Activated CD8-positive, alpha-beta memory T cell treated with anti-CD3 and anti-CD28 coated beads for 4 hours (primary cell): ENCODE measurements at places on chromosomes 2 and 18.
A peak's percentile ranks its signal among the peaks of the same experiment; 100 is the strongest.

- DNase-seq, result no peak
Observed at GRCh38 chr2:163719331-163719730, 16.5 kb downstream of the FIGN start.

DNA sequence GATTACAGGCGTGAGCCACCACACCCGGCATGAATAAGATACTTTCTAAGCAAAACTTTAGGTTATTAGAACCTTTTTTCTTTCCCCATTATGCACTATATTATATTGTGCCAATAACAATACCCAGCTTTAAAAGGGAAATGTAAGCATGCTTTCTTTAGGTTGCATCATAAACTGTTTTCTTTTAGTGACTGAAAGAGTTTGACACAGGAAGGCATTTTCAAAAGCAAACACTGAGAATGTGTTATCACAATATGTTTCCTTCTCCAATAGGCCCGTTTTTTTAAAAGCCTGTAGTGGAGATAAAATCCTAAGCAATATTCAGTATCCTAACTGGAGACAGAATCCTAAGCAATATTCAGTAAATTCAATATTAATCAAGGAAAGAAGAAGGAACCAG lies 16.7 kb upstream of the EPB41L5 start:
- no peak for DNase-seq

DNA sequence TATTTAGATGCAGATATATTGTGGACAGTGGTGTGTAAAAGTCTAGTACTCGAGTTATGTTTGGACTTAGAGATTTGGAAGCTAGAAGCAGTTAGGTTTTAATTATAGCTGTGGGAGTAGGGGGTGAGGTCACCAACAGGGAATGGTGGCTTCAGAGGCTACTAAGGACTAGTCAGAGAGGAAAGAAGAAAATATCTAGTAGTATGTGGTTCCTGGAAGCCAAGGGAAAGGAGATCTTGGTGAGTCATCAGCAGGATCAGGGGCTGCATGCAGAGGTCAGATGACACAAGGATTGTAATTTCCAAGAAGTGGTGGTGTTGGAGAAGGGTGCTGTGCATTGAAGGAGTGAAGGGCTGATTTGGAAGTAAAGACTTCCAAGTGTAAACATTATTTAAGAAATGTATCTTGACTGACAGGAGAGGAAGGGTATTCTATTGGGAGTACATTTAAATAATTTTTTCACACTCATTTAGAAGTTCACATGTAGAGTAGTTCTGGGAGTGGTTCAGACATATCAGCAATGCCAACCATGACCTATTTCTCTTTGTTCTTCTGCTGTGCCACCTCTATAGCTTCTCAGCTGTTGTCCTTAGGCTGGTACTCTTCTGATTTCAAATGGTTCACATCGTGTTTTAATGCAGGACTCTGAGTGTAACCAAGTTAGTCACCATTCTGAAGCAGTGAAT lies 59.1 kb downstream of the ACSL3 start:
- DNase-seq, result no peak

DNA sequence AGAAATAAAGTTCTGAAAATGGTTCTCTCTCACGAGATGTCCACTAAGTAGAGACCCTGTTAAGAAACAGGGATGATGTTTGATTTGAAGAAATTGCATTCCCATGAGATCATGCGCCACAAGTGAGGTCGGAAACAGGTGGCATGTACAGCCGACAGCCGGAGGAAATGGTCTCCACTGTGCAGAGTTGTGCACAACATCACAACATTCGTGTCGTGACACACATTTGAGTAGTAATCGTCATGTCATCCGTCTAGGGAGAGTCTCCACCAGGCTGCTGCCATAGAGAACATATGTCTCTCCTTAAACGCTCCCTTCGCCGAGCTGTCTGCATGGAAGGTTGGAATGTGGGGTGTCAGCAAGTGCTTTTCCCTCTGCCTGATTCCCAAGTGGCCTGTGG lies 84.7 kb downstream of the ASAP2 start:
- no peak for DNase-seq

GRCh38 chr2:7270011-7270431 lies 352.8 kb downstream of the RNF144A start:
- DNase-seq, result no peak

GRCh38 chr2:51813247-51813646 lies 781.3 kb upstream of the NRXN1 start:
- no peak for DNase-seq

GRCh38 chr2:221517696-221518151 lies 54.4 kb downstream of the EPHA4 start:
- peak; percentile 42 for DNase-seq

DNA sequence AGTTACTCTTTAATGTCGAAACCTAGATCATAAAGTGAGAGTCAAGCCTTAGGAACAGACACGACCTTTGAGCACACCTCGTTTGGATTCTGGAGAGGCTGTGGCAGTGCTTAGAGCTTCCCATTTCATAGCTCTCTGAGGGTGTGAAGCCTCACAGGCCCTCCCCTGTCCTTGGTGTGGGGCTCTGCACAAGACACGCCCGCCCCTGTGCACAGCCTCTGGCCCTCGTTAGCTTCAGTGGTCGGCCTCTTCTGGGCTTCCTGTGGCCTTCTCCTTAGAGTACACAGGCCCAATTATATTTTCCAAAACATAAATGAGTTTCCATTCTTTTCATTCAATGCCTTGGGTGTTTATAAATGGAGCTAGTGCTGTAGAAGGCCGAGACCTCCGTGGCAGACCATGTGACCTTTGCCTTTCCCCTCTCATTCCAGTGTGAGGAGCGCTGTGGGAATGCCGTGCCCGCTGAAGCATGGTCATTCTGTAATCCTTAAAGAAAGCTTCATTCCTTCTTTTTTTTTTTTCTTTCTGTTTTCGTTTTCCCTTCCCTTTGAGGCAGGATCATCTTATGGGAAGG lies 208.6 kb downstream of the DCDC2C start:
- no peak for DNase-seq

DNA sequence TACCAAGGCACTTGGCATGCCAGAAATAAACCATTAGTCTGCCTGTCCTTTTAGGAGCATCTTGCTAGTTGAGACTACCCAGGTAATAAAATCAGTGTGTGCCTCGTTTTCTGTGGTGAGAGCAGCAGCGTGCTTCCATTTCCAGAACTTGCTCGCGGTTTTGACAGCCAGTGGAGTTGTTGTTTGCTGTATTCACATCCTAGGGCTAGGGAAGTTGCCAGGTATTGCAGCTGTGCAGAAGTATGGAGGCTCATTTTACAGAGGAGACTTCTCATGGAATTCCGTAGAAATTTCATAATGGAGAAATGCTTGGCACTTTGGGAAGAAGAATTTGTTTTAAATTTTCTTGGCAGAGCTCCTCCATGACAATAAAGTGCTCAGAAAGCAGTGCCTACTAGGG lies 1355.1 kb upstream of the ZEB2 start:
- DNase-seq, result no peak

GRCh38 chr2:232592772-232593395 lies 40.5 kb upstream of the EFHD1 start:
- DNase-seq, result no peak

- no peak for DNase-seq
Observed at GRCh38 chr18:75727456-75727855, 300.0 kb upstream of the SMIM21 start.

- no peak for DNase-seq
Observed at GRCh38 chr2:138147796-138148195, 183.5 kb downstream of the HNMT start.

DNA sequence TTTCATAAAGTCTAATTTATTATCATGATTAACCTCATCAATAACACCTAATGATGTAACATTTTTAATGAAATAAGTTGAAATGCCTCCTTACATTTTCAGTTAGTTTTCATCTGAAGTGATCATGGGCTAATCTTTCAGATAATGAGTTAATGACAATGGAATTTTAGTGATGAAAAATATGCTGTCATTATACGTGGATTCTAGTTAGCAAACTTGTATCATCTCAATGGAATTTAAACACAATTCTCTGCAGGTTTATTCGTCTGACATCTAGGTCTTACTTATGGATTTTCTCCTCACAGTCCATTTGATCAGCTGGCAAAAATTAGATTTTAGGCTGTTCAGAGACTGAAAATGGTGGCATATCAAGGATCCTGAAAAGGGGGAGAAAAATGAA lies 885.0 kb downstream of the SLC4A3 start:
- DNase-seq, result no peak

GRCh38 chr2:230874456-230874855 lies 9.7 kb downstream of the ITM2C start:
- DNase-seq, result no peak

- no peak for DNase-seq
Observed at GRCh38 chr18:11502368-11502767, 107.0 kb upstream of the SLC35G4 start.

DNA sequence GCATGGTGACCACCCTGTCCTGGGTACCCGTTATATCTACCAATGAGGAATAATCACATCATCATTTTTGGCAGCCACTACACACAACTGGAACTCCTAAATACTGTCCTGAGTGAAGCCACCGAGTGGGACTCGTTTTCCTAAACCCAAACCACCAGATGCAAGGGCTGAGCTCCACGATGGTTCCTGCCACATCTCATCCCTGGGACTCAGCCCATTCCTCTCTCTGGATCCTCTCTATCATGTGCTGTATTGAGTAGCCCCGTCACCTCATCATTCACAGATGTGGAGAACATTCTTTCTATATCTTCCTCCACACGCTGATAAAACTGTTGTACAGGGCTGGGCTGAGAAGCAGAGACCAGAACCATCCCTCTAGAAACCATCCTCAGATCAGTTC lies 79.4 kb upstream of the SMAD7 start:
- no peak for DNase-seq

DNA sequence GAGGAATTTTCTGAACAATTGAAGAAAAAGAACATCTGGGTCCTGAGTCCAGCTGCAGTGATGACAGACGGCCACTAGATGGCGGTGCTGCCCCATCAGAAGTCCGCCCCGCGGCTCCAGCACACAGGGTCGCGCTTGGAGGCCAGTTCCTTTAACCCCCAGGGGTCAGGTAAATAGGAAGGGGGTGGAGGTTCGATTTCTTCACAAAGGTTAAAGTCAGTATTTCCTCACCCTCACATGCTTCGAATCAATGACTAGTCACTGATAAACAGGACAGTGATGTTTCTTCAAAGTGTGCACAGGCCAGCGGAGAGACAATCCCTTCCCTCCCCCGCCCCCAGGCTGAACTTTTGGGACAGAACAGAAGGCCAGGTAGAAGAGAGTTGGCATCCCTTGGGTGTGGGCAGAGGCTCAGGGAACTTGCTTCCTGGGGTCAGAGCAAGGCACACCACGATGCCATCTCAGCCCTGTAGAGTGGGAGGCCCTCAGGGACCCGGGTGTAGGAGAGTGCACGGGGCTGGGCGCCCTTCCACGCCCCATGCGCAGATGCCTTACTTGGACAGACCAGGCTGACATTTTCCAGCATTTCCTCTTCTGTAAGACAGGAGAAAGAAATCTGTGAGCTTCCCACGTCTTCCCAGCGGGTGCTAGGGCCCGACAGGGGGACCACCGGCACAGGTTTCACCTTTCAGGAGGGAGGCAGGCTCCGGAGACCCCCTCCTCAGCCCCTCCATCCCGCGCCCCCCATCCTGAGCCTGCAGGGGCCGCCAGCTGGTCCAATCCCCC lies 722 bp downstream of the APOB start:
- DNase-seq, result peak; percentile 3

- no peak for DNase-seq
Observed at GRCh38 chr2:24011250-24012104, 1.6 kb downstream of the MFSD2B start.

- DNase-seq, result no peak
Observed at GRCh38 chr18:48252525-48252924, 156.7 kb downstream of the ZBTB7C start.

GRCh38 chr2:25286025-25286400 lies 55.7 kb downstream of the DNMT3A start:
- DNase-seq, result no peak

DNA sequence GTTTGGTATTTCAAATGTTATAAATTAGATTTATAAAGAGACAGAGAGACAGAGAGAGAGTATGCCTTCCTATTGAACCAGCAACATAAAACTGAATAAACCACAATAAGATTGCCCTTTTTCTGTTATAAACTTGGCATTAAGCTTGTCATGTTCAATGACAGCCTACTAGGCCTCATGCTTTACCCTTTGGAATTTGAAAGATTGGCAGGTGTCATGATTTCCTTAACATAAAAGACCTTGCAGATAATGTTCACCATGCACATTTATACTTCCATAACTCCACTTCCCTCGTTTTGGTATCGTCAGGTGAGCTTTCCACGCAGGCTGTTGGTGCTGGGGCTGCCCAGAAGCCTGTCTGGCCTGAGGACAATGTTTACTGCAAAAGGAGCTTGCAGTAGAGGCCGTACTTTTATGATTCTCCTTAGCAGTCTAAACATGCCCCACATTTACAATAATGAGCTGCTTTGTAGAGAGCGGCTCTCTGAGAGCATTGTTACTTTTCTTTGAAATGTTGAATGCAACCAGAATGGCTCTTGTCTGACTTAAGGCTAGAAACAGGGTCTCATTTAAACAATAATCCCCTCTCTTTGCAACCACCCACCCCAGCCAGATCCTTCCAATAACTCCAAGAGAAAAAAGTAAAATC lies 379.1 kb upstream of the ATP5MC3 start:
- DNase-seq, result no peak

- DNase-seq, result no peak
Observed at GRCh38 chr18:69974365-69974764, 26.7 kb upstream of the CD226 start.

DNA sequence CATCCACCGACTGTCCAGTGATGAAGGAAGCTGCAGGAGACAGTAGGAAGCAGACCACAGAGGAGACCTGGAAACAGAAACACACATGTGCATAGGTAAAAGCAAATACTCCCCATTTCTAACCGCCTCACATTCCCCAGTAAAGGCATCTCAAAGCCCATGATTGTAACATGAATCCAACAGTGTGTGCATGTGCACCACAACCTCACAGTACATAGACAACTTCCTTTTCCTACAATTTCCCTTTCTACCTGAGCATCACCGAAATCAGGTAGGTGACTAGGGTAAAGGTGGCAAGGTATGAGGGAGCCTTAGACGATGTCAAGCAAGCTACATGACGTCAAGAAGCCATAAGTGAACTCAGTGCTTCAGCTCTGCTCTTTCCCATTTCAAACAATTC lies 30.6 kb upstream of the MREG start:
- no peak for DNase-seq

DNA sequence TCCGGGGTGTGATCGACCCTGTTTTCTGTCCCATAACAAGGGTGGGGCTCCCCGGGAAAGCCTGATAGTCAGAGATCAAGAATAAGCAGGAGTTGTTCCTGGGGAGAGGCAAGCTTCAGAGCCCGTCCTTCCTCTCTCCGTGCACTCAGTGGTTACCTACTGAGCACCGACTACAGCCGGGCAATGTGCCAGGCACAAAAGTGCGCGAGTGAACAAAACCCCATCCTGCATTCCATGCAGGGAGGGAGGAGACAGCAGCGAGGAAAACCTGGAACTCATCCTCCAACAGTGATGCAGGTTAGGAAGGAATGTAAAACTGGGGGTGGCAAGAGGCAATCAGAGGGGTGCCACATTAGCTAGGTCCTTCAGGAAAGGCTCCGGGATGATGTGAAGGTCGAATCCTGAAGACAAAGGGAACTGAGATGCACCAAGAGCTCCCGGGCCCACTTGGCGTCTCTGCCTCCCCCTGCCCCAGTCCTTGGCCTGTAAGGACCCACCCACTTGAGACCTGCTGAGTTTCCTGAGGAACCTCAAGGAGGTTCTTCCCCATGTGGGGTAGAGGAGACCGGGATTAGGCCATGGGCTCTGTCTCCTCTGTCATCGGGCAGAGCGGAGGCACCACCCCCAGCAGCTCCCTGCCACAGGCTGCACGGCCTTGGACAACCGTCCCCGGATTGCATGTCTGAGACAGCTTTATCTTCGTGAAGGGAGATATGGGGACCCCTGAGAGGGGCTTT lies 198.2 kb downstream of the NDUFA10 start:
- DNase-seq, result no peak

GRCh38 chr18:49863769-49864621 lies 50.7 kb upstream of the ACAA2 start:
- no peak for DNase-seq

GRCh38 chr2:95284886-95285541 lies 10.8 kb downstream of the PROM2 start:
- no peak for DNase-seq
